ENCODE measurements at places on chromosomes 2 and 18. TPM values are rescaled to one million over a fixed set of nuclear protein-coding genes. Genes with fewer than 3 reads are reported as not detected.

The SLC5A6 gene
- 12.0 TPM for total RNA-seq

GRCh38 chr2:45458909-45459563, 152.0 kb downstream of the SRBD1 start:
- DNase-seq: no peak

- no peak for DNase-seq
Observed at GRCh38 chr2:191620144-191620543, 57.8 kb upstream of the NABP1 start.

DNA sequence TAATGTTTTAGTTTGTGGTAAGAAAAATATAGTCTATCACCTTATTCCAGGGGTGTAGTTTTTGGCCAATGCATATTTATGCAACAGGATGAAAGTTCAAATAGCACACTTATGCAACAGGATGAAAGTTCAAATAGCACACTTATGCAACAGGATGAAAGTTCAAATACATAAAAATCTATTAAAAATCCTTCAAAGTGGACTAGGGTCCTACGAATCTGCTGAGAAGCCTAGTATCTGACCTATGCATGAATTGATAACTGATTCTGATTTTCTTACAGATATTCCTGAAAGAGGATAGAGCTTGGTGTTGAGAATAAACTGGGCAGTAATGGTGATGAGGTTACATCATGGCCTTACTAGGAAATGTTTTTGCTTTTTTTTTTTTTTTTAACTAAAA, 2.8 kb downstream of the PECR start:
- DNase-seq: no peak

DNA sequence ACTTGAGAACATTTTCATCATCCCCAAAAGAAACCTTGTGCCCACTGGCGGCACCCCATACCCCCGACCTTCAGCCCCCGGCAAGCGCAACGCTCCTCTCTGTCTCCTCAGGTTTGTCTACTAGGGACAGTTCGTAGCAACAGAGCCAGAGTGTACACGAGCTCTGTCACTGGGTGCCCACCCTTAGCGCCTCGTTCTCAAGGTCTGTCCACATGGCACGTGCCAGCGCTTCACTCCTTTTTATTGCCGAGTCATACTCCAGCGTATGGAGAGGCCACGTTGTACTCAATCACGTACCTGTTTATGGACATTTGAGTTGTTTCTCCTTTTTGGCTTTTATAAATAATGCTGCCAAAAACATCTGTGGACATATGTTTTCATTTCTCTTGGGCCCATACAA, 30.3 kb upstream of the GPC1 start:
- no peak for DNase-seq

The UGT1A6 gene
- total RNA-seq: not detected

Data from right cardiac atrium (tissue), 5 donors.